ENCODE measurements at places on chromosomes 2 and 18.

- DNase-seq, result no peak
Measured at GRCh38 chr2:239298116-239298804, 102.6 kb downstream of the HDAC4 start.

GRCh38 chr2:143732871-143733270 is 603.7 kb downstream of the ARHGAP15 start:
- DNase-seq, result no peak

DNA sequence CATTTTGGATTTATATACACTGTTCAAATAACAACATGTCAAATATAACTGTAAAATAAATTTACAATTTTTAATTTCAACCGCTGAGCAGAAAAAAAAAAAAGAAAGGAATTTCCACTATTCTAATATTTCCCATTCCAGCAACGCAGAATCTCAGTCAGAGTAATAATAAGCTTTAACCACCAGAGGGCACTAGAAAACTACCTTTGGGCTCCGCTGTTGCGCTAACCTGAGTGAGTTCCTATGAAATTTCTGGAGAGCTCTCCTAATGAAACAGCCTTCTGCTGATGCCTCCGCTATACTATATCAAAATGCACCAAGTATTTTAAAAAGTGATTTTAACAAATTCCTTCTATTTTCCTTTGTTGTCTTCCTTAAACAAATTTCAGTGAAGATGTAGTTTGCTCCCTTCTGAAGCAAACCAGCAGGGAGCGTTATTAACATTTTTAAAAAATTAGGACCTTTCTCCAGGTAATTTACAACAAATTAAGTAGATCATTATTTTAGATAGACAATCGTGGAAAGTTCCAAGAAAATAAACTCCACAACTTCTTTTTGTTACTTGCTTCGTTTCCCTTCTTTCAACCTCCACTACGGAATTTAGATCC is 23.0 kb downstream of the ERMN start:
- peak; percentile 65 for DNase-seq

GRCh38 chr2:88639865-88640264 is 12.6 kb upstream of the EIF2AK3 start:
- DNase-seq, result no peak

DNA sequence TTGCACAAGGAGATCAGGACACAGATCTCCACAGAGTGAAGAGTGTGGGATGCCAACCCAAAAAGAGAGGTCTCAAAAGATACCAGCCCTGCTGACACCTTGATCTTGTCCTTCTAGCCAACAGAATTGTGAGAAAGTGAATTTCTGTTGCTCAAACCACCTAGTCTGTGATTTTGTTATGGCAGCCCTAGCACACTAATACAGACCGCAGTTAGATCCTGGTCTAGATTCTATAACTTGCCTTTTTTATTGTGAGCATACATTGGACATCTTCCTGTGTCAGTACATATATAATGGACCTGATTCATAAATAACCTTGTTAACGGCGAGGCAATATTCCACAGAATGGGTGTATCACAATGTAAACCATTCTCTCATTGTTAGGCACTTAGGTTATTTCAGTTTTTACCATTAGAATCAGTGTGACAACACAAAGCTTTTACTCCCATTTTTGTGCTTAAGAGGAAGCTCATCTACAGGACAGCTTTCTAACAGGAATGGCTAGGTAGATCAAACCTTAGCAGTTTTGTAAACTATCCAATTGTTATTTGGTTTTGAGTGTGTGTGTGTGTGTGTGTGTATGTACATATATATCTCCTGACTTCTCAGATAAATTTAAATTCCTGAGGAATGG is 89.0 kb downstream of the ACSL3 start:
- no peak for DNase-seq

DNA sequence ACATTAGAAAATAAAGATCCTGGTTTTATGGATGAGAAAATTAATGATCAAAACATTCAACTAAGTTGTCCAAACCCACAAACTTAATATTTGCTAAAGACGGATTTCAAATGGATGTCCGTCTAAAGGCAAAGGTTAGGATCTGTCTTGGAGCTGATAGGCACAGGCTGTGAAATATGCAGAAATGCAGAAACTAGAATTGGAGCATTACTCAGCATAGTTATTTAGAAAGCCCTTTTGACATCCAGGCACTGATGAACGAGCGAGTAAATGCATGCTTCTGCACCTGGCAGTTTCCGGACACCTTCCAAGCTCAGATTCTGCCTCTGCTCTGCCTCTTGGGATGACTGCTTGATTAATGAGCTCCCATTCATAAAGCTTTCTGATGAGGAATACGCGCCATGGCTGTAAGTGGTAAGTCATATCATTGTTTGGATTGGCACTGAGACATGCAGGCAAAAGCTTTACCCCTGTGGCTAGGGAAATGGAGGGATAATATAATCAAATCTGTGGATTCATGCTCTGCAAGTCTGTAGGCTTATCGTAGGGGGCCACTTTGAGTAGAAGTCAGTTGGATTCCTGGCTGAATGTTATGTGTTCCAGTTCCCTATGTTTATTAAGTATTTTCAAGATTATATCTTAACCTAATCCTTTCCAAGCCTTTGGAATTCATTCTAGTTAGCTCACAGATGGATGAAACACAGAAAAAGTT is 2176.3 kb upstream of the CELF4 start:
- DNase-seq, result no peak

- no peak for DNase-seq
Measured at GRCh38 chr2:174336501-174337336, 2.0 kb downstream of the SP9 start.

GRCh38 chr18:32624182-32624723 is 148.6 kb downstream of the KLHL14 start:
- DNase-seq, result no peak

DNA sequence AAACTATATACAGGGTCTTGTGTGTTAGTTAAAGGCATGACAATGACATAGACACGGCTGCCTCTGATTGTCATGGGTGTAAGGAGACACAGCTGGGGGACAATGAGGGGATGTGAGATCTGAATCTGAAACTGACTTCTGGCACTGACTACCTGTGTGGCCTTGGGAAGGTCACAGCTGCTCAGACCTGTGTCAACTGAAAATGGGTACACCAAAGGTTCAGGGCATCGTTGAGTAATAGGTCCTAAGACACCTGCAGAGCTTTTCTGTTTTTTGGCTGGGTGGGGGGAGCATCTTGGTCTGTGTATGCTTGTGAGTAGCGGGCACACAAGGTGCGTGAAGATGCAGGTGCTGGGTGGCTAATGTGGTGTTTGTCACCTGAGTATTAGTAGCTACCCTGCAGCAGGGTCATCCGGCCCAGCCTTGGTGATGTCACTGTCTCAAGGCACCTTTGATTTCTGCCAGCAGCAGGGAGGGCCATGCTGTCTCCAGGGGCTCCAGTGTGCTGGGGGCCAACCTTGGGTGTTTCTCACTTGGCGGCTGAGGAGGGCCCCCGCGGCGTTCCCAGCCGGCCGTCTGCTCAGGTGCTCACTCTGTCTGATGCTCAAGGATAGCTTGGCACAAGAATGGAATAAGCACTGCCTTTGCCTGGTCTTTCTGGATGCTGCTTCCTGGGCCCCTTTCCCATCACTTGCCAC is 53.1 kb upstream of the HS6ST1 start:
- DNase-seq, result no peak

GRCh38 chr2:164810843-164811242 is 30.8 kb downstream of the COBLL1 start:
- DNase-seq, result no peak

DNA sequence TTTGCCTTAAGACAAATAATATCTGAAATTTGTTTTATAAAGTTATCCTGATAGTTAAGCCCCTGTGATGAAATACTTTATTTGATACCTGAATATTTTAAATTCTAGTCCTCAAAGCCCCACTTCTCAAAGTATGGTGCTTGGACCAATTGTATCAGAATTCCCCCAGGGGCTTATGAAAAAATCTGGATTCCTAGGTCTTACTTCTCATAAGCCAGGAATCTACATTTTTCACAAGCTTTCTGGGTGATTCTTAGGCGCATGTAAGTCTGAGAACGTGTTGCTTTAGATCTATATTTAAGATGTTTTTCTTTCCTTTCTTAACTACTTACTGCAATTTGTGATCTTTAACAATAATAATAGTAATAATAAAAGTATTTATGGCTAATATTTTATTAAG is 53.1 kb downstream of the MYO1B start:
- DNase-seq, result no peak

GRCh38 chr2:195820373-195820772 is 163.3 kb downstream of the SLC39A10 start:
- DNase-seq, result peak; percentile 83

DNA sequence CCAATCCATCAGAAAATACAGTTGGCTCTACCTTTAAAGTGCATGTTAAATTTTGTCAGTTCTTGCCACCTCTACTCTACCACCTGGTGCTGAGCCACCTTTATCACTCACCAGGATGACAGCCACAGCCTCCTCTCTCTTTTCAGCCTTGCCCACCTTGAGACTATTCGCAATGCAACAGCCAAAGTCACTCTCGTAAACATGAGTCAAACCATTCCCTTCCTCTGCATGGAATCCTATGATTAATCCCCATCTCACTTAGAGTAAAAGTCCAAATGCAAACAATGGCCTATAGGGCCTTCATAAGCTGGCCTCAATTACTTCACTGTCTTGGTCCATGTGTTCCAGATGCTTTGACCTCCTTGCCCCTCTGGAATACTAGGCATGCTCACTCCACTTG is 5.8 kb upstream of the OSBPL6 start:
- DNase-seq, result no peak

GRCh38 chr2:227442639-227443038 is 29.3 kb upstream of the AGFG1 start:
- no peak for DNase-seq

- no peak for DNase-seq
Measured at GRCh38 chr2:15732341-15733077, 140.8 kb downstream of the DDX1 start.

DNA sequence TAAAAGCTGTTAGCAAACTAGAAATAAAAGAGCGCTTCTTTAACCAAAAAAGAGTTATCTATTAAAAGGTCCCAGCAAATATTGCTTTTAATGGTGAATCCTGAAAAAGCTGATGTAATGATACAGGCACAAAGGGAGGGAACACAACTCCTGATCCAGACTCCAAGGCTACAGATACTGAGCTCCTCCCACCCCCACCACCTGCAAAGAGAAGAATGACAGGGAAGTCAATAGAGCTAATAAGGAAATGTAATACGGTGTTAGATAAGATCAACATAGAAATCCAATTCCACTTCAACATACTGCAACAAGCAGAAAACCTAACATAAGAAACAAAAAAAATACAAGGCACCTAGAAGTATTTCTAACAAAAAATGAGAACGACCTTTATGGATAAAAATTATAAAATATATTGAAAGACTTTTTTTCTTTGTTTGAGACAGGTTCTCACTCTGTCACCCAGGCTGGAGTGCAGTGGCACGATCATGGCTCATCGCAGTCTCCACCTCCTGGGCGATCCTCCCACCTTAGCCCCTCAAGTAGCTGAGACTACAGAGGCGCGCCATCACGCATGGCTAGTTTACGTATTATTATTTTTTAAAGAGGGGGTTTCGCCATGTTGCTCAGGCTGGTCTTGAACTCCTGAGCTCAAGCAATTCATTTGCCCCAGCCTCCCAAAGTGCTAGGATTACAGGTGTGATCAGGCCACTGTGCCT is 192.2 kb downstream of the HDAC4 start:
- no peak for DNase-seq

DNA sequence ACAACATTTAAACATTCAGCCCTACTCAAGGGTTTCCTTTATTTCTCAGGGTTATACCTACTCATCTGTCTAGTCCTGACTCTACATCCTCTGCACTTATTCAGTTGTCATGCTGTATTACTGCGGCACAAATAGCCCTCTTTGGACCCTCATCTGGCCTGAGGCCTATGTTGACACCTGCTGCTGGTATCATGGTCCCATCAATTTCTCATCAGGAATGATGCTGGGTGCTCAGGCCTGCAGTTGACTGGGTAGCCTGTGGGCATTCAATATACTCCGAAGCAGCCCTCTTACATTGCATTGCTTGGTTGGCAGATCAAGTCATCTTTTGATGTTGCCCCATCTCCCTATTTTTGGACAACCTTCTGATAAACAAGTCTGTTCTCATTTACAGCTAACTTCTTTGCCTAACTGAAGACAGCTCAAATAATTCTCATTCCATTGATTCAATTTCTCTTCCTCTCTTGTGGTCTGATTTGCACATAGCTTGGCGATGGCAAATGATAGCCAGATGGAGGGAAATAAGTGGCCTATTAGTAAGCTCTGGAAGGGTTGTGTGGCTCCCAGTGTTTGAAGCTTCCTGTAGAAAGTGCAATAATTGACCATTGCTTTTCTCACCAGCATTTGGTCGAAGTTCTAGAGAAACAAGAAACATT is 19.1 kb upstream of the MC4R start:
- DNase-seq, result peak; percentile 86

GRCh38 chr2:120793682-120794403 is 58.2 kb downstream of the GLI2 start:
- peak; percentile 54 for DNase-seq
